ENCODE measurements at places on chromosomes 6 and 20.

GRCh38 chr20:52103913-52104545 is 87.5 kb downstream of the ZFP64 start:
- DNase-seq = peak; percentile 25

- DNase-seq = no peak
Observed at GRCh38 chr6:142518761-142519160, 217.0 kb downstream of the ADGRG6 start.

DNA sequence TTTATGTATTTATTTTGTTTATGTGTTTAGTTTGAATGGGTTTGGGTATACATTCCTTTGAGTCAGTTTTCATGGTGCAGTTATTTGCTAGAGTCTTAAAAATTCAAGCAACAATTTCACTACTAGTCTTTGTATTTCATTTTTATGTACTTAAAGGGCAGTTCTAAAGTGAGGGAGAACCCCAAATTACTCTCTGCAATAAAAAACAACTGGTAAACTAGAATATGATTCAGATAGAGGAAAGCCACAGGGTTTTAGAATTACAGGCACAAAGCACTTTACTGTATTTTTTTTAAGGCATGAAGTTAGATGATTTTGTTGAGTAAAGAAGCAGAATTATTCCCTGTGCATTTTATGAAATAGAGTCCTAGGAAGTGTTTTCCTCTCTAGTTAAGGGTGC is 183.3 kb downstream of the ARID1B start:
- DNase-seq = no peak

DNA sequence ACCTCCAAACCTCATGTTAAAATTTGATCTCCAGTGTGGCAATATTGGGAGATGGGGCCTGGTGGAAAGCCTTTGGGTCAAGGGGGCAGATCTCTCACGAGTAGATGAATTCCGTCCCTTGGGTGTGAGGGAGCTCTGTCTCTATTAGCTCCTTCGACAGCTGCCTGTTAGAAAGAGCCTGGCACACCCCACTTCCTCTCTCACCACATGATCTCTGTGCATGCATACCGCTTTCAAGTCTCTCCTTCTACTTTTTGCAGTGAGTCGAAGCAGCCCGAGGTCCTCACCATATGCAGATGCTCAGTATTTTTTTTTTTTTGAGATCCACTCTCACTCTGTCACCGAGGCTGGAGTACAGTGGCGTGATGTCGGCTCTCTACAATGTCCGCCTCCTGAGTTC is 176.9 kb downstream of the SYNDIG1 start:
- no peak for DNase-seq

DNA sequence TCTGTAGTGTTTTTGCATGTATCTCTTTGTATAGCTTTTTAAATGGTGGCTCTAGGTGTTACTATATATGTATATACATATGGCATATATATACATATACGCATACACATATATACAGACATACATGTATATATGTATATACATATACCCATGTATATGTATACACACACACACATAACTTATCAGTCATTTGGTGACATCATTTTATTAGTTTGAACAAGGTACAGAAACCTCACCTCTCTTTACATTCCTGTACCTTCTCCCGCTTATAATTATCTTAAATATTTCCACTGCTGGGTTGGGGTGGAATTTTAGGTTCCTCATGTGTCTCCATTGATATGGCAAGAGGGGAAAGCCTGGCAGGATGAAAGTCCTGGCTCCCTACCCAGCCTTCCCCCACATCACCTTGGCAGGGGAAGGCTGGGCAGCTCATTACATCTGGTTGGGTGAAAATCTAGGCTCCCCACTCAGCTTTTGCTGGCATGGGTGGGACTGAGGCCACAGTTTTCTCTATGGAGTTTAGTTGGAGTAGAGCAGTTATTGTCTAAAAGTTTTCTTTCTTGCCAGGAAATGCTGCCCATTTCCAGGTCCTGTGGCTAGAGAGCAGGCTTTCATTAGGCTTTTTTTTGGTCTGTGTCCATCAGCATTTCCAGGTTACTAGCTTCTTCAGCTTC is 7.6 kb downstream of the GLO1 start:
- DNase-seq = no peak

- DNase-seq = no peak
Observed at GRCh38 chr6:155261111-155261900, 2.5 kb upstream of the CLDN20 start.

DNA sequence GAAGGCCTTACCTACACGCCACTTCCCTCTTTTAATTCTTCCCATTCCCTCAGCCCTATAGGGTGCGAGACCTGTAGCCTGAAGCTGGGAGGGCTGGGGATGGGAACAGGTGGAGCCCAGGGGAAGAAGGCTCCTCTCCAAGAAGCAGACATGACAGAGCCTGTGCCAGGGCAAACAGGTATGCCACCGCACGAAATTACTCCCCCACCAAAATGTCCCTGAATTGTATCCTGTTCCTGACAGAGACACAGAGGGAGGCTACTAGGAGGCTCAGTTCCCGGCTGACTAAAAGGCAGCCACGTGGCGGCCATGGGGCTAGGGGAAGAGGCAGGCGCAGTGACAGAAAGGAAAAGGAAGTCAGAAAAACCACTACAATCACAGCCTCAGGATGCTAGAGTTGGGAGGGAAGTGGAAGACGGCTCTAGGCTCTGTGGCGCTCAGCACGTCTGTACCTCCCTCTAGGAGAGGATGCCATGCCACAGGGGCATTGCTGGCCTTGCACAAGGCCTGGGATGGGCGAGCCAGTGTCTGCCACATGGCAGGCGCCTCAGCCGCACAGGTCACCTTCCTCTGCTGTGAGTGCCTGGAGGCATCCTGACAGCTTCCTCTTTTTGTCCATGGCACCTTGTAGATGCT is 27.7 kb downstream of the TFEB start:
- peak; percentile 43 for DNase-seq

GRCh38 chr6:152118678-152119077 is 311.2 kb downstream of the ESR1 start:
- DNase-seq = no peak

- DNase-seq = no peak
Observed at GRCh38 chr20:52601295-52601971, 370.7 kb upstream of the TSHZ2 start.

DNA sequence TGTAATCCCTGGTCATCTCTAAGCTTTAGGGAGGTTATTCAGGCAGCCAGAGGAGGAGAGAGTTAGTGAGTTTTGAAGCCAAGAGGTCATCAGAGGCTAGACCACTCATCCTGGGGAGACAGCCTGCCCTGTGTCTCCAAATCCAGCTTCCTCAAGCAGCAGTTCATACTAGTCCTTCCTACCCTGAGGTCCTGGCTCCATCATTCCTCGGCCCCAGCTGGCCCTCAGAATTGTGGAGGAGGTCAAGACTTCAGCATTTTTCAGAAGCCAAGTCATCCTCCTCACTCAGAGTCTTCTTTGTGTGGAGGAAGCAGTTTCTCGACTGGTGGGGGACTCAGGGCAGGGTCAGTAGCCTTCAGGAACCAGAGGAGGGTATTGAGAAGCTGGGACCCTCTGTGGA is 12.4 kb upstream of the KIAA1755 start:
- no peak for DNase-seq

- peak; percentile 55 for DNase-seq
Observed at GRCh38 chr6:31581434-31582229, 592 bp downstream of the LTB start.

- DNase-seq = peak; percentile 96
Observed at GRCh38 chr6:41735427-41736185, at the start of gene TFEB. Gene TFEB, minus strand, starts transcription at chr6:41735608. Its CDS starts 44,395 bp downstream, at chr6:41691213.

GRCh38 chr6:3252369-3252768 is 6.4 kb upstream of the PSMG4 start:
- no peak for DNase-seq

DNA sequence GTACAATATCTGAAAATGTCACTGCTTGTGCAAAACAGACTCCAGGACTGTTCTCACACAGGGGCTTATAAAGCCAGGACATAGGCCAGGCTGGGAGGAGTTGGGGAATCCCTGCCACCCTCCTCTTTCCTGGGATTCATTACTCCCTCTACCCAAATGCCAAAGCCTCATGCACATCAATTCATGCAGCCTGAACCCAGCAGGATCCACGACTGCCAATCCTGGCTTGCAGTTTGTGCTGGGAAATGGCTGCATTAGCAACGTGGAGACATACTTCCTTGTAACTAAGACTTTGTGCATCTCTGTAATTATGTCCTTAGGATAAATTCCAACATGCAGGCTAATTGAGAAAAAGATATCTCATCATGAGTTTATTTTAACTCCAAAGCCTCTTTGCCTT is 143.8 kb downstream of the SYCP2 start:
- no peak for DNase-seq

Data from stimulated activated CD4-positive, alpha-beta T cell treated with anti-CD3 and anti-CD28 coated beads, Interleukin-15, amount 100 ng/mL, for 24 hours (primary cell).